CD4-positive, alpha-beta T cell treated with Interleukin-4 for 4 hours (primary cell): ENCODE measurements at places on chromosomes 11 and 22.

GRCh38 chr11:75536786-75537641 lies 11.3 kb upstream of the GDPD5 start:
- DNase-seq, result peak; percentile 67

DNA sequence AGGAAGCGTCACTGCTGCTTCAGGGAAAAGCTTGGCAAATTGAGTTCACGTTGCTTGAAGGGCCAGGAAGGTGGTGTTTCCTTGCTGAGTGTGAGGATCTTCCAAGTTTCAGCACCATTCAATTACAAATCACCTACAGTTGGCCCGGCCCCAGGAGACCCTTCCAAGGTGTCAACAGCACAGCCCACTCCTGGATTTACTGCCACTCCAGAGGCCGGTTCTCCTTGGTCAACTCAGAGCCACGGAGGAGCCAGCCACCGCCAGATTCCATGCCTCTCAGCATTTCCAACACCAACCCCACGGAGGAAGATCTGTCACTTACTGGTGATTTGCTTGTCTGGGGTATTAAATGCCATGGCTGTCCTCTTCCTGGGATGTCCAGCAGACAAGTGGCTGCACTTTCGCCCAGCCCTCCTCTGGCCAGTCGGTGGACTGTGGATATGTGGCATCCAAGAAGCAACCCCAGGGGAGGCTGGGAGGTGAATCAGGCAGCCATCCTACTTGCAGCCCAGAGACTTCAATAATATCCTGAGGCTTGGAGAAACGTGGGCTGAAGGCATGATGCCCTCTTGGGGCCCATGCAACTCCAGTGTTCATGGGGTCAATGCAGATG lies 74.1 kb upstream of the SHANK2 start:
- DNase-seq, result no peak

- DNase-seq, result no peak
These were observed 9.3 kb upstream of the GLB1L3 start for GRCh38 chr11:134266841-134267251.

DNA sequence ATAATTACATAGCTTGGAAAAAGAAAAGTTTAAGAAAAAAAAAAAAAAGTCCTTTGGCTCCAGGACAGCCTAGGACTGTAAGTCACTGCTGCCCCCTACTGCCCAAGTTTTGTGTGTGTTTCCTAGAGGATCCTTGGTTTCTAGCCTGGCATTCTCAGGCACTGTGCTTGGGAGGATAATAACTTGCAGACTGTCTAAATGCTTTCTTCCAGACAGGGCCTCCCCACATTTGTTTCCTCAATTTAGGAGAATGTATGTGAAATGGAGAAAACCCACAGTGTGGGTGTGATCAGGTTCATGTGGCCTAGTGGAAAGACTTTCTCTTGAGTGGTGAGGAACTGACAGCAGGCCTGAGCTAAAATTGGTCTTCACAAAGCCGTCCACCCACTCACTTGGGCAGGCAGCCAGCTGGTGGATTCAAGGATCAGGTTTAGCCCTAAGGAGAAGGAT lies 191.0 kb downstream of the NAV2 start:
- peak; percentile 16 for DNase-seq

GRCh38 chr11:67517784-67518552 lies 5.3 kb downstream of the CABP2 start:
- no peak for DNase-seq

GRCh38 chr22:46854125-46854870 lies 91.8 kb downstream of the TBC1D22A start:
- DNase-seq, result no peak

GRCh38 chr11:101030692-101031091 lies 98.9 kb downstream of the PGR start:
- DNase-seq, result no peak

DNA sequence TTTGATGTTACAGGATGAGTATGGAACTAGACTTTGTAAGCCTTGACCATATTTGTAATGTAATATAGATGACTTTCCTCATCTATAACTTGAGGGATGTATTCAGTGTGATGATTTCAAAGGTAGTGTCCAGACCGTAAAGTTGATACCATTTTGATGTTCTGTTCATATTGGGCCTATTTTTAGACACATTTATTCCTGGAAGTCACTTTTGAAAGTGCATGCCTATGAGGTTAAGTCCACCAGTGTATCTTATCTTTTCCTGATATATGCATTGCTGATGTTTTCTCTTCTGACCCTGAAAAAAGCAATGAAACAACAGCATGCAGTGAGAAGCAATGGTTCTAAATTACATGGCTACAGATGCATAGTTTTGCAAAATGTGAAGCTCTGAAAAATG lies 244.7 kb upstream of the PDGFD start:
- DNase-seq, result no peak

DNA sequence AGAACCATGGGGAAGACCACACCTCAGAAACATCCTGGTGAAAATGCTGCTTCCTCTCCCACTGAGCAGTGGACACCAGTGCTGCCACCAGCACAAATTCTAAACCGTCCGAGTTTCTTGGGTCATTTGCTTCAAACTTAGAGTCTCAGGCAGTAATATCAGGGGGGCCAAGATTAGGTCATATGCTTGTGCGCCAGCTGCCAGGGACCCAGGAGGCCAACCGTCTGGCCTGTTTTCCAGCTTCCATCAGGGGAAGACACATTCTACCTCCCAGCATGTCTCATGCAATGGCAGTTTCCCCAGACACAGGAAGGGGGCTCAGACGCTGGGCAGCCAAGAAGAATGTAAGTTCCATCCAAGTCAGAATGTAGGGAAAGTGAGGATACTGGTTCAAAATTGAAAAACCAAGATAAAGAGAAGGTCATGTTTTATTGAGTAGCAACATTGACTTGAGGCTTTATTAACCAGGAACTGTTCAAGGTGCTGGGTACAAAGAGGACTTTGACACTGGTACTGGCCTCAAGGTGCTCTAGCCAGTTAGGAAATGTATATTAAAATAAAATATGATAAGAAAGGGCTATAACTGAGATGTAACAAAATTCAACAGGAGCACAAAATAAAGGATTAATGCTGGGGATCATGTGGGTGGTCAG lies 59.7 kb upstream of the EED start:
- DNase-seq, result no peak

- DNase-seq, result no peak
These were observed 593 bp downstream of the FAM118B start for GRCh38 chr11:126212089-126212660.

GRCh38 chr22:23282089-23282501 lies 101.8 kb downstream of the BCR start:
- no peak for DNase-seq

DNA sequence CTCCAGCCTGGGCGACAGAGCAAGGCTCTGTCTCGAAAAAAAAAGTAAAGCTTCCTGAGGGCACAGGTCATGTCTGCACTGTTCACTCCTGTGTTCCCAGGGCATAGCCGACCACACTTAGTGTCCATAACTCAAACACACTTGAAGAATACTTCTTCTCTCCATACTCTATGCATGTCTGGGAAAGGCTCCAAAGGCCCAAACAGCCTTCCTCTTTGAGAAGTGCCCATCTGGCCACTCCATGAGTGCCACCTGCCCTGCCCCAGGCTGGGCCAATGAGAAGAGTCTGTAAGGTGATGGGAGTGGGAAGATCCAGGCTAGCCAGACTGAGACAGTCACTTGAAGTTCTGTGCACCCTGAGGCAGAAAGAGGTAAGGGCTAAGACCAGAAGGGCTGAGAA lies 24.7 kb downstream of the DGCR2 start:
- no peak for DNase-seq

DNA sequence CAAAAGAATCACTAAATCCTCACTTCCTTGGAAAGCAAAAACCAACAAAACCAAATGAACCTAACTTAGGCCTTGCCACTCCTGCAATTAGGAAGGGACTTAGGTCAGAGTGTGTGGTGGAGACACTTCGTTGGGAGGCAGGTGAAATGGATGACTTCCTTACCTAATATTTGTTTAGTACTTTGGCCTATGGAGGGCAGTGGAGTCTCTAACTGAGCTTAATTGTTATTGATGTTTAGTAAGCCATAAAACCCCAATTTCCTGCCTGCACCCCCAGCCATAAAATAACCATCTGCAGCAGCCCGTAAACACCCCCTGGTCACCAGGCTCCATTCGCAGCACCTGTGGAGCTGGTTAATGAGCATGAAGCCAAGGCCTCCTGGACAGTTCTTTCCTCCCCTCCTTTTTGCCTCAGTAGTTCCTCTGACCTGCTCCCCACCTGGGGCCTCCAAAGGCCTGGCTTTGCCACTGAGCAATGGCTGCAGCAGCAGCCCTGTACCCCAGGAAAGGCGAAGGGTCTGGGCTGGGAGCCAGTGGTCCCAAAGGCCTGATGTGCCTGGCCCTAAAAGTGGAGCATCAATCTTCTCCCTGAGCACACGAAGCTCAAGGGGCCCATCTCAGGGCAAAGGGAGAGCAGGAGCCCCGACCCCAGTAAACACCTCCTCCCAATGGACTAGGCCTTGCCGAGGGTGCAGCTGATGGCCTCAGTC lies 15.6 kb upstream of the SYT13 start:
- DNase-seq, result no peak

GRCh38 chr22:17471886-17472535 lies 91.3 kb upstream of the SLC25A18 start:
- no peak for DNase-seq

DNA sequence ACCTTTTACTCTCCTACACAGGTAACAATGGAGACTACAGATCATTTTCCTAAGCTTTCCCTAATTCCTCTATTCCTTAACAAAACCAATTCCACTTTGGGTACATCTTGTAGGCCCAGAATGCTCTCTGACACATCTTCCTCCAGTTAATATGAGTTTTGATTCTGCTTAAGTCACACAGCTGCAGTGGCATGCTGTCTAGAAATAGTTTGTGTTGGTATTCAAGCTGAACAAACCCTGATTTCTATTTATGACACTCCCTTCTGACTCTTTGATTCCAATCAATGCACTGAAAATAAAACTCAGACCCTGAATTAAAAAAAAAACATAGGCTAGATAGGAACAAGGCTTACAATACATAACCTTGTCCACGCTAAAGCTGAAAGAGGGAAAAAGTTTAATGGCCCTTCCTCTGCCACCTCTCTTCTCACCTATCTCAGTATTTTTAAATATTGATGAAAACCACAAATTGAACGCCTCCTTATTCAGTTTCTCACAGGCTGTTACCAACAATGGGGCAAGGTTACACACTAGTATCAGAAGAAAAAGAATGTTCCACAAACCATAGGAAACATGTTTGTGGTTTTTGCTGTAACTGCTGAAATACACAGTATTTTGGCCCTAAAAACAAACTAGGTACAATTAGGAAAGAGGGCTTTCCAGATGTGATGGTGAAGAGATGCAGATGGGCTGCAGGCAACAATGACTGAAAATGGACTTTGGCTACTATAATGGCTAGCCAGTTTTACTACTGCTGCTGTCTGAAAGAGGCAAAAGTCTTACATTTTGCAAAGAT lies 35.7 kb upstream of the GAB2 start:
- DNase-seq, result no peak

DNA sequence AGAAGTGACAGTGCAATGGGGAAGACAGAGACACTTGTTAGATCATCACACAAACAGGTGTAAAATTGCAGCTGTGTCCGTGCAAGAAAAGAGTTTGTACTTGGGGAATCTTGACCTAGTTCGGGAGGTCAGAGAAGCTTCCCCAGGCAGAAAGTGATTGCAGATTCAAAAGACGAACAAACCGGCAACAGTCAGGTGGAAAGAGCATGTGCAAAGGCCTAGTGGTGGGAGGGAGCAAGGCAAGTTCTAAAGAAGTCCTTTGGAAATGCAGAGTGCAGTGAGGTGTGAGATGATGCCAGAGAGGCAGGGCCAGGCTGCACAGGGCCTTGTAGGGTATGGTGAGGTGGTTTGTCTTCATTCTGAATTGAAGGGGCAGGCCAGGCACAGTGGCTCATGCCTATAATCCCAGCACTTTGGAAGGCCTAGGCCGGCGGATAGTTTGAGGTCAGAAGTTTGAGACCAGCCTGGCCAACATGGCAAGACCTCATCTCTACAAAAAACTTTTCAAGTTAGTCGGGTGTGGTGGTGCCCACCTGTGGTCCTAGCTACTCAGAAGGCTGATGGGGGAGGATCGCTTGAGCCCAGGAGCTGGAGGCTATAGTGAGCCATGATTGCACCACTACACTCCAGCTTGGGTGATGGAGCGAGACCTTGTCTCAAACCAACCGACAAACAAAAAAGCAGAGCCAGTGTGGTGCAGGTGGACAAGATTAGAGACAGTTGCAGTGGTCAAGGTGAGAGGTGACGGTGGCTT lies 1.9 kb upstream of the ESS2 start:
- DNase-seq, result no peak

GRCh38 chr11:120539667-120540369 lies 28.3 kb downstream of the GRIK4 start:
- no peak for DNase-seq

DNA sequence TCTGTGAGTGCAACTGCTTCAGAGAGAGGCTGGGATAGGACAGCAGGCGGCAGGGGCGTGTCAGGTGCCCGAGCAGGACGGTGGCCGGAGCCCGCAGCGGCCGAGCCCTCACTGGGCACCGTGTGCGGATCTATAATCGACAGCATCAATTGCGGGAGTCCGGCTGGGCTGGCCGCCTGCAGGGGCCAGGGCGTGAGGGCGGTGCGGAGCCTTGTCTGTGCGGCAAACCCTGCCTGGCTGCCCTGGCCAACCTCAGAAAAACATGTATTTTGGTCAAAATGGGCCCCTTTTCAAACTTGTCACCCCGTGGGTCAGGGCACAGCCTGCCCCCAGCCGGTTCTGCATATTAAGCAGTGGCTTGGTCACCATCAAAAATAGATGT lies 91.3 kb upstream of the KCNQ1OT1 start:
- no peak for DNase-seq

DNA sequence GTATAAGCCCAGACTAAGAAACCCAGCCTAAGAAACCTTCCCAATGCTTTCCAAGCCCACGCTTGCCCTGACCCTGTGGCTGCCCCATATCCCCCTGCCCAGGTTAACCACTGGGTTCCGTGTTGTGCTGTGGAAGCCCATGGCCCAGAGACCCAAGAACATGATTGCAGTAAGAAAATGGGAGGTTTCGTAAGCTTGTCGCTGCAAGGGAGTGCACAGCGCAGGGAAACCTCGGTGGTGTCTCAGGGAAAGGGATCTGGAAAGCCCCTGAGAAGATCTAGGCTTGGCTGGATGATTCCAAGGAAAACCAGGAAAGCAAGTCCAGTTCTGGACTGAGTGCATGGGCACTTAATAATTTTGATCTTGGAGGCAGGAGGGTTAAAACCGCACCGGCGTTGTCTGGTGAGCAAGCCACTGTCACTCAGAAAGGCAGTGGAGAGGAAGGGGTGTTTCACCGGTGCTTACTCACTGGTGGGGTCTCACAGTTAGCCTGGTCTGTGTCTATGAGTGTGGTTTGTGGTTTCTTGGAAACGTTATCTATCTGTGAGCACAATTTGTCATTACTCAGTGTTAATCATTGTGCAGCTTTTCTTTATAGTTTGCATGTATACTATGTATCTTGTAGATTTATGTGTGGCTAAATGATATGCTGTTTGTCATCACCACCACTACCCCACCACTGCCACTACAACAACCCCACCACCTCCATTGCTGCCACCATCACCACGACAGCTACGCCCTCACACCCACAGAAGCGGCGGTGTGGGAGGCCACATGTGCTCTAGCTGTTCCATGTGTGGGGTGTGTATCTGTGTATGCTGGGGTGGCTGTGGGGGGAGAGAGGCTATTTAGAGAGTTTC lies 53.3 kb upstream of the PRDM11 start:
- DNase-seq, result peak; percentile 85

GRCh38 chr11:66032957-66033735 lies 6.9 kb upstream of the CATSPER1 start:
- no peak for DNase-seq
